ENCODE measurements at places on chromosomes 4 and X.
A peak's percentile ranks its signal among the peaks of the same experiment; 100 is the strongest.

GRCh38 chr4:127686658-127687057 lies 43.5 kb upstream of the SLC25A31 start:
- DNase-seq = no peak

GRCh38 chr4:183284258-183284785 lies 35.8 kb downstream of the CLDN22 start:
- no peak for DNase-seq

- peak; percentile 57 for DNase-seq
These were observed 9.2 kb upstream of the EIF4E start for GRCh38 chr4:98937986-98938720.

DNA sequence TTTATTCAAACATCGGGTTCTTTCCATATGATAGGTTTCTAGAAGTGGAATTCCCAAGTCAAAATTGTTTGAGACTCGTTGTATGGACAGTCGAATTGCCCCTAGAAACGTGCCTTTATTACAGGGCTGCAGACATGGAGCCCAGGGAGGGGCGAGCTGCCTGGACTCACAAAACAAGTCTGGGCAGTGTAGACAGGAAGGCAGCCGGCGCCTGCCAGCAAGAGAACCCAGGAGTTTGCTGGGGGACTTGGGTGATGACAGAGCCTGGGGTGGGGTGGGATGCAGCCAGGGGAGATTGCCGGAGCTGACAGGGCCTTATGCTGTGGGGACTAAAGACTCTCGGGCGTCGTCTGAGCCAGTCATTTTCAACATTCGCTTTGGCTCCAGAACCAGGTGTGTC lies 107.4 kb upstream of the MSX1 start:
- peak; percentile 71 for DNase-seq

- DNase-seq = peak; percentile 96
These were observed 217.6 kb downstream of the ZNF674 start for GRCh38 chrX:46327566-46328115.

DNA sequence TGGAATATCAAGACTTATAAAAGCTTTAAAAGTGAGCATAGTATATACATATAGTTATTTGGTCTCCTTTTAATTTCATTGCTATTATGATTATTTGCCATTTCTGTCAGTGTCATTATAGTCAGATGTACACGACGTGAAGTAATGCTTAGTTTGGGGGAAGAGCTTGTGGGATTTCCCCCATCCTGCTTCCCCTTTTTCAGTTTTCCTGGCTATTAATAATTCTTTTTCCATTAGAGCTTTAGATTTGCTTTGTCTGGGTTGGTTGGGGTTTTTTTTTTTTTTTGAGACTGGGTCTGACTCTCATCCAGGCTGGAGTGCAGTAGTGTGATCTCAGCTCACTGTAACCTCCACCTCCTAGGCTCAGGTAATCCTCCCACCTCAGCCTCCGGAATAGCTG lies 5.4 kb downstream of the ABCE1 start:
- DNase-seq = no peak

- no peak for DNase-seq
These were observed 92.3 kb downstream of the SPRY1 start for GRCh38 chr4:123488916-123489315.

DNA sequence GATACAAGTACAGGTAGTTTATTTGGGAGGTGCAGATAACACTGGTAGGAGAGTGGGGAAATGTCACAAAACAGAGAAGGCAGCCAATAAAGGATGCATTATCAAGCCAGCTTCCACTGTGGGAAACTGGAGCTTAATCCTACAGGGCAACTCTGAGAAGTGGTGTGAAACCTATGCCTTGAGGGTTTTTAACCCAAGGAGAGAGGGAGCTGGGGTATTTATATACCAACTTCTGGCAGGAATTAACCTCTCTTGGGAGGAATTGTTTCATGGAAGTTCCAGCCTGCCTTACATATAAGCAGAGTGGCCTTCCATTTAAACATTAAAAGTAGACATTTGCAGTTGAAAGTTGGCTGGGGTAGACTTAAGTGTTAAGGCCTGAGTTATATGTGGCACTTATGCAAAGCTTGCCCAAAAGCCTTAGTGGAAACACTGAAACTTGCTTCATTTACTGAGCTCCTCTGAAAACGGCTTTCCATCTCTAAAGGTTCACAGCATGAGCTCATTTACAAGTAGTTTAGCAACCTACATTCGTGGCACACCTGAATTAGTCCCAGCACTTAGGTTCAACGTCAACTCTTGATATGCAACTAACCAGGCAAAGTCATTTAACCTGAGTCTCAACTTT lies 19.2 kb downstream of the MAGEB17 start:
- DNase-seq = no peak

DNA sequence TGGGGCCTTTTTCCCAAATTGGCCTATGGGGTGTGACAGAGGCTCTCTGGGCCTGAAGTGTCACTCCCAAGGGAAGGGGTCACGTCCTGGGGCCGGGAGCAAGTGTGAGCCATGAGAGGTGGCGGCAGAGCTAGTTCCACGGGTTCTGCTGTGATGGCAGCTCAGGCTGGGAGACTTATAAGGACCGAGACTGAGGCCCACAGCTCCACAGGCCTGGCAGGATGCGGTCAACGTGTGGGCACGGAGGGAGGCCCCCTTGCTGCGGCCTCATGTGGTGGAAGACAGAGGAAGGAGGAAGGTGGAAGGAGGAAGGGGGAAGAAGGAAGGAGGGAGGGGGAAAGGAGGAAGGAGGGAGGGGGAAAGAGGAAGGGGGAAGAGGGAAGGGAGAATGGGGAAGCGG lies 7.2 kb upstream of the CPLX1 start:
- no peak for DNase-seq

Data from islet precursor cell (in vitro differentiated cells).